ENCODE measurements at places on chromosomes 5 and 9.

DNA sequence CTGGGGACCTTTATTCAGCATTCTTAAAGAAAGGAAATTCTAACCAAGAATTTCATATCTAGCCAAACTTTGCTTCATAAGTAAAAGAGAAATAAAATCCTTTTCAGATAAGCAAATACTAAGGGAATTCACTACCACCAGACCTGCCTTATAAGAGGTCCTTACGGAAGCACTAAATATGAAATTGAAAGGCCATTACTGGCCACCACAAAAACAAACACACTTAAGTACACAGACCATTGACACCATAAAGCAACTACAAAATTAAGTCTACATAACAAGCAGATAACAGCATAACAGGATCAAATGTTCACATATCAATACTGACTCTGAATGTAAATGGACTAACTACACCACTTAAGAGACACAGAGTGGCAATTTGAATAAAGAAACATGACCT is 361.4 kb upstream of the POU5F2 start:
- no peak for DNase-seq

DNA sequence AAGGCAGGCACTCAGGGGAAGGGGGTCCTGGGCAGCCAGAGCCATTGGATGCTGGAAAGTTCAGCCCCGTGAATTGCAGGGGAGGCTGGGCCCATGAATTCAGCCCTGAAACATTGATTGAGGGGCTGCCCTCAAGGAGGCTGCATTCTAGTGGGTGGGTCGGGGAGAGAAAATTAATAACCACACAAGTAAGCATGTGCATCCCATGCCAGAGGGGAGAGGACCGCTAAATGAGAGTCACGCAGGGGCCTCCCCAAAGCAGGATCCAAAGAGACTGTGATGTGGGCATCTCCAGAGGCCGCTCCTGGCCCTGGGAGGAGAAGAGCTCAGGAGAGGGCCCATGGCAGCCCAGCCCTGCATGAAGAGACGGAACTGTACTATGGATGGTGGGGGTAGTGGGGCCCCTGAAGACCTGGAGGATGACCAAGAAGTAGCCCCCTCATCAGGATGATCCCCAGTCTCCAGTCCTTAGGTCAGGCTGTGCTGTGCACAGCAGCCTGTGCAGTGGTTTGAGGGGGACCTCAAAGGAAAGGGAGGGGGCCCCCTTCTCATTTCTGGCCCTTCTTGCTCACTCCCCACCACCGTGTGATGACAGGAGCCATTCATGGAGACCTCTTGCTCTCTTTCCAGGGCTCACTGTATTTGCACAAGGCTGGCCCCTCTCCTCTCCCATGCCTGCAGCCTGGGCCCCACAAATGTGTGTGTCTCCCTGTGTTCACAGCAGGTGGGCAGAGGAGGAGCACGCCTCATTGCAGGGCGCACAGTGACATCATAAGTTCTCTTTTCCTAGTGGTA is 233.6 kb upstream of the IRX1 start:
- DNase-seq: no peak

GRCh38 chr9:22084336-22085035 is 75.4 kb upstream of the CDKN2B start:
- DNase-seq: no peak

- DNase-seq: no peak
These were observed at the start of gene PDCD1LG2 for GRCh38 chr9:5510360-5510931. TSS of gene PDCD1LG2 (plus strand) at chr9:5510531. CDS start at chr9:5522547, 12,016 bp downstream.

DNA sequence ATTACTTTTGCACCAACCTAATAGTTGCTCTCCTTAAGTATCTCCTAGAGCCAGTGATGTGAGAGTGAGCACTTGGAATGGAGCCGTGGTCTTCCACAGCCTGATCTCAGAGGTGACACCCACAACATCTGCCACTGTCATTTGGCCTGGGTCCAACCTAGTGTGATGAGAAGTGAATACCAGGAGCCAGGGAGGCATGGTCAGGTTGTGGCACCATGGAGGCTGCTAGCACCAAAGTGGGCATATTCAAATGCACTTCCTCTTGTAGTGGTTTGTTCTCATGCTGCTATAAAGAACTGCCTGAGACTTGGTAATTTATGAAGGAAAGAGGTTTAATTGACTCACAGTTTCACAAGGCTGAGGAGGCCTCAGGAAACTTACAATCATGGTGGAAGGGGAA is 22.6 kb upstream of the CEP72 start:
- DNase-seq: no peak

DNA sequence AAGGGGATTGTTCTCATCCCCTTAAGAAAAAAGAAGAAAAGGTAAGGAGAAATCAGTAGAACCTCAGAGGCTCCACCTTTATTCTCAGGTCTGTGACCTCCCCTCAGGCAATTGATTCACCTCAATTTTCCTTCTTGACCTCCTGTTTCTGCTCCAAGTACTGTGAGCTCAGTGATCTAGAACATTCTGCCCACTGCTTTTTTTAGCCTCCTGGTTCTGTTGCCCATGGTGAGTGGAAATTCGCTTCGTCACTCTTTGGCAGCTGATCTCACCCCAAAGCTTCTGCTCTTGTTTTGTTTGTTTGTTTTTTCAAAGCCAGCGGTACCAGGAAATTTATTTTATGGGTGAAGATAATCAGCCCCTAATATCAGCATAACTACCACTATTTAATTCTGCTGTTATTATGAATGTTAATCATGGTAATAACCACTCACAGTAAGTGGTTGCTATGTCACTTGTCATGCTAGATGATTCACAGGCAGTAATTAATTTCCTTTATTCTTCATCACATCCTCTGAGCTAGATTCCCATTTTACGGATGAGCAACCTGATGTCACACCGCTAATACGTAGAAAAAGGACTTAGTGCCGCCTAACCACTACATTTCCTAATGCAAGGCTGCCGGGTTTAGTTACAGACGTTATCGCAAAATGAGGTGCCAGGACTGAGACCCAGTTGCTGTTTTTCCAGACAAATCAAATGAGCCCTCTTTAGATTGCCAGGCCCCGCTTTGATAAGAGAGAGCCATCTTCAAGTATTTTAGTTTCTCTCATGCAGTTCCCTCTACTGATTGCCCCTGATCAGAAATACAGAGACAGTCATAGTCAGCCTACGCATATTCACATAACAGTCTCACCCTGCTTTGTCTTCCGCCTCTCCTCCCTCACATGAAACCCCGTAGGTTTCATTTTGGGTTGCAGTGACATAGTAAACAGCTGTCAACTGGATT is 78.2 kb downstream of the CYFIP2 start:
- no peak for DNase-seq

GRCh38 chr5:80239680-80240367 is 16.0 kb downstream of the SERINC5 start:
- DNase-seq: no peak

DNA sequence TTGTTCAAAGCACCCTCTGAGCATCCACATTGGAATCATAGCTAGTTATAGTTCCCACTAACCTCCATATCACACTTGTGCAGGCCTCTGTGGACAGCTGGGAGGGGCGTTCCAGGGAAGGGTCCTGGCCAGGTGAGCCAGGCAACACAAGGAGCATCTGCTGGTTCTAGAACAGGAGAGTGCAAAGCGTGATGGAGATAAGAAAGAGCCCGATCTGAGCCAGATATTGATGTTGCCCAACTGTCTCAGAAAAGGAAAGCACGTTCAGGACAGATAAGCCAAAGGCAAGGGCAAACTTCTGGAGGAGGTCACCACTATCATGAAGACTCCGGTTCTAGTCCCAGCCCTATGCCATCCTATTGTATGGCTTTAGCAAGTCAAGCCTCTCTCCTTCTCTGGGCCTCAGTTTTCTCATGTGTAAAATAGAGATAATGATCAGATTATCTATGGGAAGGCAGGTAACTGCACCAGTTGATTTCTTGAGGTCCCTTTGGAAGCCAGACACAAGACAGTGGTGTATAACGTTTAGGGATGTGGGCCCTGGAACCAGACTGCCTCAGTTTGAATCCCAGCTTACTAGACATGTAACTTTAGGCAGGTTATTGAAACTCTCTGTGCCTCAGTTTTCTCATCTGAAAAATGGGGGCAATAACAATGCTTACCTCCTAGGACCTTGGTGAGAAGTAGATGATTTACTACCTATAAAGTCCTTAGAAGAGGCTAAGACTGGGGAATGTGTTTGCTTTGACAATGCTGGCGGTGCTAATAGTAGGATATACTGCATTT is 19.8 kb downstream of the GABBR2 start:
- DNase-seq: no peak

DNA sequence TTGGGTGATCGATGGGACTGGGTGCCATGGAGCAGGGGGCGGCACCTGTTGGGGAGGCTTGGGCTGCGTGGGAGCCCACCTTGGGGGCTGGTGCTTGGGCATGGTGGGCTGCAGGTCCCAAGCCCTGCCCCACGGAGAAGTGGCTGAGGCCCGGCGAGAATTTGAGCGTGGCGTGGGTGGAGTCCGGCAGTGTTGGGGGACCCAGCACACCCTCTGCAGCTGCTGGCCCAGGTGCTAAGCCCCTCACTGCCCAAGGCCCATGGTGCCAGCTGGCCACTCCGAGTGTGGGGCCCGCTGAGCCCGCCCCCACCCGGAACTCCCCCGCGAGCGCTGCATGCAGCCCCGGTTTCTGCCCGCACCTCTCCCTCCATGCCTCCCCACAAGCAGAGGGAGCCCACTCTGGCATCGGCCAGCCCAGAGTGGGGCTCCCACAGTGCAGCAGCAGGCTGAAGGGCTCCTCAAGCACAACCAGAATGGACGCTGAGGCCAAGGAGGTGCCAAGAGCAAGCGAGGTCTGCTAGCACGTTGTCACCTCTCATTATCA is 1178.6 kb upstream of the CDH10 start:
- DNase-seq: no peak

- no peak for DNase-seq
These were observed 3.8 kb downstream of the NUDCD2 start for GRCh38 chr5:163456029-163456589.

- DNase-seq: peak; percentile 23
These were observed 485.3 kb downstream of the CDH9 start for GRCh38 chr5:26553079-26553478.

DNA sequence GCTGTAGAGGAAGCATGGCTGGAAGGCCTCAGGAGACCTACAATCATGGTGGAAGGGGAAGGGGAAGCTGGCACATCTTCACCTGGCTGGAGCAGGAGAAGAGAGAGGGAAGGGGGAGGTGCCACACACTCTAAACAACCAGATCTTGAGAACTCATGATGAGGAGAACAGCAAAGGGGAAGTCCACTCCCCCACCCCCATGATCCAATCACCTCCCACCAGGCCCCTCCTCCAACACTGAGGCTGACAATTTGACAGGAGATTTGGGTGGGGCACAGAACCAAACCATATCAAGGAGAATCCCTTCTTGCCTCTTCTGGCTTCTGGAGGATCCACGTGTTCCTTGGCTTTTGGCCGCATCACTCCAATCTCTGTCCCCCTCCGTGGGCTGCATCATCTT is 13.1 kb upstream of the CMBL start:
- DNase-seq: no peak

DNA sequence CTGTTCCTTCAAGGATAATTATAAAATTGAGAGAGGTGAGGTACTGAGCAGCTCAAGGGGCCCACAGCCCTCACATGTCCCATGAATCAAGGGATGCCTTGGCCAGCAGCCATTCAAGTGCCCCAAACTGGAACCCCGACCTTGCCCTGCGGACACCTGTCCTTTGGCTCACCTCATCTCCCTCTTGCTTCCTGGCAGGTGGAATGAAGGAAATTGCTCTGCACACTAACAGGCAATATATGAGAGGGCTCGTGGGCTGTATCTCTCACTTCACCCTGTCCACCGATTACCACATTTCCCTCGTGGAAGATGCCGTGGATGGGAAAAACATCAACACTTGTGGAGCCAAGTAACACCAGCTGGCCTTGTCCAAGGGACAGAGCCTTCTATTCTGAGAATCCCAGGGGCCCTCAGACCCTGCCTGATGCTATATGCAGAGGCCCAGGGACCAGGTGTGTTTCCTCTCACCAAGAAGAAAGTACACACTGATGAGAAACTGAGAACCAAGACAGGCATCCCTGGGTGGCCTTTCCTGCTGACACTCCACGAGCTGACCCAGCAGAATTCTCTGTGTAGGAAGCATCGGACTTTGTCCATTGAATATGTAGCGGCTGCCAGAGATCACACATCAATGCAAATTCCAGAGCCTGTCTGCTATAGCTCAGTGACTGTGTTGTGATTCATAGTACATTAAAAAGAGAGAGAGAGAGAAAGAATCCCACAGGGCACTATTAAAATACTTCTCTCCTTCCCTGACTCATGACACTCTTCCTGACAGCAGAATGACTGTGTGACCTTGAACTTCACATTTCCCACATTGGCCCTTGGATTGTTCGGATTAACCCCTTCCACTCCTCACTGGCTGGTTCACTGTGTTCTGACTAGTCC is 92.6 kb downstream of the LIFR start:
- no peak for DNase-seq

DNA sequence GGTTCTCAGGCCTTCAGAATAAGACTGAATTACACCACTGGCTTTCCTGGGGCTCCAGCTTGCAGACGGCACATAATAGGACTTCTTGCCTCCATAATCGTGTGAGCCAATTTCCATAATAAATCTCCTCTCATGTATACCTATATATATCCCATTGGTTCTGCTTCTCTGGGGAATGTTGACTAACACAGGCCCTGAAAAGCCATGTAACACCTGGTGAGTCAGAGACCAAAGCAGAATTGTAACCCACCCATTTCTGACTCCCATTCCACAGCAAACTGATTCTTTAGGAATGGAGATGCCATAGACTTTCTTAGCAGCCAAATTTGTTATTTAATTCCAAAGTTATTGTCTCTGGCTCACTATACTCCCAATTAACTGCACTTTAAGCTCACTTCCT is 85.4 kb upstream of the AGXT2 start:
- DNase-seq: no peak

GRCh38 chr9:18261181-18261580 is 212.8 kb upstream of the ADAMTSL1 start:
- no peak for DNase-seq

DNA sequence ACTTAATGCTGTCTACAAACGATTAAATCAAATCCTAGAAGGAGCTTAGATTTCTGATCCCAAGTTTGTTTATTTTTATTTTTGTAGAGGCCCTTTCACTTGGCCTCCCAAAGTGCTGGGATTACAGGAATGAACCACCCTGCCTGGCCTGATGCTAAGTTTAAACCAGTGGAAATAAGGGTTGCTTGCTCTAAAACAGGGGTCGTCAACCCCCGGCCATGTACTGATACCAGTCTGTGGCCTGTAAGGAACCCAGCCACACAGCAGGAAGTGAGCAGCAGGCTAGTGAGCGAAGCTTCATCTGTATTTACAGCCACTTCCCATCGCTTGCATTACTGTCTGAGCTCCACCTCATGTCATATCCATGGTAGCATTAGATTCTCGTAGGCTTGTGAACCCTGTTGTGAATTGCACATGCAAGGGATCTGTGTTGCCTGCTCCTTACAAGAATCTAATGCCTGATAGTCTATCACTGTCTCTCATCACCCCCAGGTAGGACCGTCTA is 11.4 kb downstream of the TTC1 start:
- DNase-seq: no peak

- no peak for DNase-seq
These were observed 85.2 kb upstream of the TNC start for GRCh38 chr9:115202960-115203751.

- DNase-seq: no peak
These were observed 39.2 kb downstream of the OLFM1 start for GRCh38 chr9:135126451-135127187.

DNA sequence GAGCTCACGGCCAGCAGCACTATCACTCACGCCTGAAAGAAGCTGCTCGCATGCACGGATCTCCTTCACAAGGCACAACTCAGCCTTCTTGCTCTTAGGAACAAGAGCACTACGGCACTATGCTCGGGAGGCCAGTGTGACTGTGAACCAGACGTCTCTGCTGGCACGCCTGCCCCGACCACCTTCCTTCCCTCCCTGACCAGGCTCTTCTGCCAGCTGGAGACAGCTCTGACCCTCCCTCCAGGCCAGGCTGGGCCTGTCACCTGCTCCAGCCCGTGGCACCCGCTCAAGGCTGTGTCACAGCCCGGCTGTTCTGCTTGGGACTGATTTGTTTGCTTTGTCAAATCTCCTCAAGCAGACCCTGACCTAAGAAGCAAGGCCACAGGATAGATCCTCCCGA is 7.0 kb downstream of the TBC1D9B start:
- no peak for DNase-seq

Measured in neural crest cell (in vitro differentiated cells).